ENCODE measurements at places on chromosomes 13 and 19.

DNA sequence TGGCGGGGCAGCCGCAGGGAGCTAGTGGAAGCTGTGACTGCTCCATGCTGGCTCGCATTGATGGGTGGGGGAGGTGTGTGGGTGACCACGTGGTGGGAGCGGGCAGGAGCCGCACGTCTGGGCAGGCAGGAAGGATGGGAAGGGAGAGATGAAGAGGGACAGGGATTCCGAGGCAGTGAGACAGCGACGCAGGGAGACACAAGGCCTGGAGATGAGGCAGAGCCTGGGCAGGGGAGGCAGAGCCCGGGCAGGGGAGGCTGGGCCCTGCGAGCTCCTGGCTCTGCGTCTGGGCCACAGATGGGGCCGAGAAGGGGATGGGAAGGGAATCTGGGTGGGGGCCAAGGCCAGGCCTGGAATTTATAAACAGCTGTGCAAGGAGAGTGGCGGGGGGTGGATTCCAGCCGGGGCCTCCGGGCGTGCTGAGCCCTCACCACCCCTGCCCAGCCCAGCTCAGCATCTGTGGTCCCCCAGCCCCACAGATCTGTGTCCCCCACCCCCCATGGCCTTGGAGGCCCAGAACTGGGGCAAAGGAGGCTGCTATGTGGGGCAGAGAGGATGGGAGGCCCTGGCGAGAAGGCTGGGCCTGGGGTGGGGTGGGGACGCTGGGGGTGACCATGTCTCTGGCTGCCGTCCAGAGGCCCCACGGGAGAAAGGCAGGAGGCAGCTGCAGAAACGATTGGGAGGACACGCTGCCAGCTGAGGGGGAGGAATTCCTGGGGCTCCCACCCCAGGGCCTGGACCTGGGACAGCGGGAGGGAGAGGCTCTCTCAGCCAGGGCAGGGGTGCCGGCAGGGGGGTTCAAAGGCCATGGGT lies 6.0 kb downstream of the EHD2 start:
- H3K4me1 ChIP-seq = peaks cover 14% of the 10 kb centered on the region
- peaks cover 17% of the 10 kb centered on the region for H3K27me3 ChIP-seq
- peak overlapping the region; percentile 72 for H3K27ac ChIP-seq
- H3K36me3 ChIP-seq = peaks cover 5% of the 10 kb centered on the region

GRCh38 chr13:73215823-73216222 lies 157.0 kb downstream of the KLF5 start:
- H3K4me3 ChIP-seq = no peak overlapping the region
- DNase-seq = no peak
- peak overlapping the region; percentile 63 for H3K27ac ChIP-seq
- no peaks in the 10 kb centered on the region for H3K27me3 ChIP-seq
- H3K4me1 ChIP-seq = peaks cover 7% of the 10 kb centered on the region

DNA sequence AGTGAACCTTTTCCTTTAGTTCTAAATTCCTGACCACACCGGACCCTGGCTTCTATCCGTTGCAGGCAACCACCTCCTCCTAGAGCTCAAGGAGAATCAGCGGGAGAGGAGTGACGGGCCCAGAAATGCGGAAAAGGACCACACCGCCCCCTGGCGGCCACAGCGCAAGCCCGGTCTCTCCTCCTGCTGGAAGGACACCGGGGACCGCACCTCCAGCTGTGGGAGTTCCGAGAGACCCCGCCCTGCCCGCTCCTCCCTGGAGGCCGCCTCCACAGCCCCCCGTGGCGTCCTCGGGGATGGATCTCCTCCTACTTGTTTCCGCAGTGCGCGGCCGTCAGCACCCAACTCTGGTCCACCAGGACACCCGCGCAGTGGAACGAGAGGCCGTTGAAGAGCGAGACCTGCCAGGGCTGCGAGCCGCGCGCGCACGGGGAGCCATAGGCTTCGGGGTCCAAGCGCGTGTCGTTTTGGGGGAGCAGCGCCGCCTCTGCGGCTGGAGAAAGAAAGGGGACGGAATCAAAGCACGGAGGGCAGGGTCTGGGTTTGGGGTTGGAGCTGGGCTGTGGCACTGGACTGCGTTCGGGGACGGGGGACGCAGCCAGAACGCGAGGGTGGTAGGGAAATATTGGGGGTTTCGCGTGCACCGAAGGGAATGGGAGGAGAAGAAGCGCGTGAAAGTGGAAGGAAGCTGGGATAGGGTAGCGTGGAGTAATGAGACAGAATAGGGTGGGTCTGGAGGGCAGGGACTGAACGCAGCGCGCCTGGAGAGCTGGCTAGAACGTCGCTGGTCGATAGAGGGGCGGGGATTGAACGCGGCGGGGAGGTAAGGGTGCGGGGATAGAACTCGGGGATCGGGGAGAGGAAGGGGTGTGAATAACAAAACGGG lies 2.5 kb downstream of the KLK10 start:
- no peaks in the 10 kb centered on the region for H3K36me3 ChIP-seq
- H3K4me3 ChIP-seq = peak overlapping the region; percentile 88
- peaks cover 83% of the 10 kb centered on the region for H3K27me3 ChIP-seq

DNA sequence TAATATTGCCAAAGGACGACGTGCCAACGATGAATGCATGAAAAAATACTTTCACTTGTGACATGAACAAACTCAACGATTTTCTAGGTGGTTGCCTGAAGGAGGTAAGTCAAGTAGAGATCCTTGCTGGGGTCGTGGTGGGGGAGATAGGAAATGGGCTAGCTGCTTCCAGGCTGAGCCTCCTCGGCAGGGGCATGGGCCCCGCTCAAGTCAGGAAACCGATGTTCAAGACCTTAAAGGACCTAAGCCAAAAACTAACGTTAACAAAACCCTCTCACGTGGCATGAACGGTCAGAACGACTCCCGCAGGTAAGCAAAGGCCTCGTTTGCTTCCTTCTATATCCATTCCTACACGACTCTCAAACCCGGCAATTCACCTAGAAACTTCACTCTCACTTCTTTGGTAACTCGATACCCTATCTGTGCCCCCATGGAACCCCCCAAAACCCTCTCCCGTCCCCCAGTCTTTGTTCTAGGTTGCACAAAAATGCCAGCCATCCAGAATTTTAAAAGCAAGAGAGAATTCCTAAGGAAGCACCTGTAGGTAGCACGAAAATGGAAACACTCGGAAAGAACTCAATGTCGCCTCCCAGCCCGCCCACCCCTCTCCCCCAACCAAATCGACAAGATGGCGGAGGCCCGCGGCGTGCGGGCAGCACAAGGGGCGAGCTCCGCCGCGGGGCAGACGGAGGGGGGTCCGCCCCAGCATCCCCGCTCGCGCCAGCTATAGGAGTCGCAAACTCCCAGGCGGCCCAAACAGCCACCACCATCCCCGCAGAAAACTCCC lies 13.6 kb downstream of the ACP4 start:
- no peak for DNase-seq
- H3K36me3 ChIP-seq = peaks cover 13% of the 10 kb centered on the region
- H3K27ac ChIP-seq = peak overlapping the region; percentile 100
- peak overlapping the region; percentile 100 for H3K4me3 ChIP-seq

- H3K27me3 ChIP-seq = no peaks in the 10 kb centered on the region
- no peak for DNase-seq
- peak overlapping the region; percentile 93 for H3K27ac ChIP-seq
- peaks cover 12% of the 10 kb centered on the region for H3K36me3 ChIP-seq
Measured at GRCh38 chr19:46133101-46133627, 8.7 kb upstream of the IGFL3 start.
